ENCODE measurements at places on chromosomes 7 and 10. TPM values are rescaled to one million over a fixed set of nuclear protein-coding genes. Genes with fewer than 3 reads are reported as not detected.

- DNase-seq, result peak; percentile 67
These were observed 1.1 kb upstream of the TRIP6 start for GRCh38 chr7:100865938-100866728.

The ITGA8 gene
- 0.12 TPM for total RNA-seq

- no peak for DNase-seq
These were observed 591.6 kb downstream of the REEP3 start for GRCh38 chr10:64112701-64113355.

GRCh38 chr10:71513936-71514335, 117.2 kb downstream of the CDH23 start:
- no peak for DNase-seq

The FUOM gene
- total RNA-seq, result 16.2 TPM

DNA sequence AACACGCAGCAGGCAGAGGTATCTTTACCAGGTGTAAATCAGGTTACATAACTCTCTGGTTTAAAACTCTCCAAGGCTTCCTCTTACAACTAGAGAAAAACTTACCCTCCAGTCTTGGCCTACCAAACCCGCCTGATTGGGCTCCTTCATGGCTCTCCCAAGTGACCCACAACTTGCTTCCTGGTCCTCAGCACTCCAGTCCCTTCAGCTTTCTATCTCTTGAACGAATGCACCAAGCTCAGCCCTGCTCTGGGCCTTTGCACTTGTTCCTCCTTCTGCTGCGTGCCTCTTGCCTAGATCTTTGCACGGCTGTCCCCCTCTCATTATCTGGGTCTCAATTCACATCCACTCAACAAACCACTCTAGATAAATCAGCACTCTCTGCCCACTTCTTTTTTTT, 32.7 kb upstream of the DLD start:
- no peak for DNase-seq

DNA sequence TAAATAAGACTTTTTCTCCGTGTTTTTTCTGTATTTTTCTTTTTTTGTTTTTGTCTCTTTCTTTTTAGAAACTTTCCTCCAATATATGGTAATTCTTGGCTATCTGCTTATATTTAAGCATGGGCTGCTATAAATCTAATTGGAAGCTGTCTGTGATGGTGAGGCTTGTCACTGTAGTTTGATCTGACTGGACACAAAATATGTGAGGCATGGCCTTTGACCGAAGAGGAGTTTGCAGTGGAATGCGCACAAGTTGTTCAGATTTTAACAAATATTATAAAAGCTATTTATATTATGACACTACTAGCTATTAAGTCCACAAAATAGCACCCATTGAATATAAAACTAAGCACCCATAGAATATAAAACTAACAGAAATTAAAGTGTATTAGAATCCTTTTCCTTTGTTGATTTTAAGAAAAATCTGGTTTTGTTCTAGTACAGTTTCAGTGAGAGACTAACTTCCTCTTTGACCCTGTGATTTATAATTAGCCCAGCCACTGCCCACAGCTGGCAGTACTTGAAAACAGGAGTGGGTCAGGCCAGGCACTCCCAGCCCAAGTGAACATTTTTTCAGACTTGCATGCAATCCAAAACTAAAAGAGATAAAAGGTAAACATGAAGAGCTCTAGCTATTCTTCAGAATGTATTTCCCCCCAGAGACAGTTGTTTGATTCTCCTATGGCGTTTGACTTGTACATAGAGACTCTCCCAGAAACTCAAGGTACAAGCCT, 69.9 kb upstream of the FGL2 start:
- no peak for DNase-seq

Data from endothelial cell of umbilical vein (primary cell).